NCI-H2171 treated with DMSO at 0.1 percent for 48 hours (cell line): ENCODE measurements at places on chromosomes 3 and 15.

DNA sequence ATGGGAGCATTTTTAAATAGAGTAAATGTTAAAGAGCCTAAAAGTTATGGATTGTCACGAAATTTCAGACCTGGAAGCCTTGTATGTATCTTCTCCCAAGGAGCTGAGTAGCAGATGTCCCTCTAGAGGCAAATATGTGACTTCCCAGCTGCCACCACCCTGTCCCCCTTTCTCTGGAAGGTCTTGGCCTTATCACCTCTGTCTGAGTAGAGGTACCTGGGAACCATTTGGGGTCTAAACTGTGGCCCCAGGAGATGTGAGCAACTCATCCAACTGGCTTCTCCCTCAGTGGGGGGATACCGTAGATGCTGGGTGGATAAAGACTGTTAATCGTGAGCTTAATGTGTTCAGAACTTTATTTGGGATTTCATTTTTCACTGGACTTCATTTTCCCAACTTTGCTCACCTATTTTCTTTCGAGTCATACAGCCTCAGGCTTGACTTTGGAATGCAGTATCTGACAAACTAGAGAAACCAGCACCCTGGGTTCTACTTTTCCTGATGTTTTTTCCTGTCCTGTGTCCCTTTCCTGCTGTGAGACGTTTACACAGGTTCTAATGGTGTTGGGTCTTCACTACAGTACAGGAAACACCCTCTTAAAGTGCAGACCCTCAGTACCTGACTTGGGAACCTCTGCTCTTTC, 53.3 kb upstream of the CCR4 start:
- no peak for DNase-seq

DNA sequence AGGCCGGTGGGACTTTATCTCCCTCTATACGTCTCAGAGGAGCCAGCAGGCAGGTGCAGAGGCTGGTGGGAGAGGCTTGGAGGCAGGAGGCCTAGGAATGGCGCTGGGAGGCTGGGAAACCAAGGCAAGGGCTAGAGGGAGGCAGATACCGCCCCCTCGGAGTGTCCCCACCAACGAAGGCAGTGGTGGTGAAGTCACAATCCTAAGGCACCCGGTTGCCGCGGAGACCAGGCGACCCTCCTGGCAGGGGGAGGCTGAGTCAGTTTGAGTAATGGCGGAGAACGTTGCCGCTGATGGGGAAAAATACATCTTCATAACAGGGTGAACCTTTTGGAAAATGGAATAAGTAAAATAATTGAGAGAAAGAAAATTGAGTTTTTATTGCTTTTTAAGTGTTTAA, 29.9 kb upstream of the CACNA2D2 start:
- no peak for DNase-seq

- DNase-seq = no peak
These were observed 9.2 kb upstream of the RFC4 start for GRCh38 chr3:186815435-186815834.

- DNase-seq = no peak
These were observed 40.5 kb downstream of the COL6A6 start for GRCh38 chr3:130557336-130558035.

- no peak for DNase-seq
These were observed 36.9 kb downstream of the GALNT15 start for GRCh38 chr3:16211176-16211904.
